Right hindlimb (tissue), 1 donor: ENCODE measurements at places on chromosomes 2 and 18.

DNA sequence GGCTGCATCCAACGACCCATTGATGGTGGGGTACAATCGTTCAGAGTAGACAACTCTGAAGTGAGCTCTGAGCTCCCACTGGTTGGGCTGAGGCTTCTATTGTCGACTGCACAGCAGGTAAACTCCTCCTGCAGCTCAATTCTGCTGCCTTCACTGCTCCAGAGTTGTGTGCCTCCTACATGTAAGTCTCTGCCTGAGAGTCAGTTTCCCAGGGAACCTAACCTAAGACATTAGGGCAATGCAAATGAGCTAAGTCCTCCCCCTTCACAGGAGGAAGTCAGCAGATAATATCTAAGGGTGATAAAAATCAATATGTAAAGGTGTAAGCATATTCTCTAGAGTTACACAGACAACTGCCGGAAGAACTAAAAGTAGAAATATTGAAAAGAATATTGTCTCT is 22.5 kb upstream of the ACYP2 start:
- no peak for DNase-seq

DNA sequence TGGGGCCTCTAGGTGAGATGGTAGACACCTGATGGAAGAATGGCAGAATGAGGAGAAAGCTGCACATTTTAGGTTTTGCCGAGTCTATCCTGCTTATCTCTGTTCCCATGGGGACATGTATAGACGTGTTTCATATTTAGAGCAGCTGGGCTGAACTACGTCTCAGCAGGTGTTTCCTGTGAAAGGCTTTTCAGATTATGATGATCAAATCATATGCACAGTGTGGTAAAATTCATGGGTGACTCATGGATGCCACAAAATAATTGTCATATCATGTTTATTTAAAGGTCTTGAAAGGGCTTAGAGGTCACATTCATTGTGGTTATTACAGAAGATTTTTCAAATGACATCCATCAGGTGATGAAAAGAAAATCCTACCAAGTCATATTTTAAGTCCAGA is 90.5 kb downstream of the ICOS start:
- no peak for DNase-seq

DNA sequence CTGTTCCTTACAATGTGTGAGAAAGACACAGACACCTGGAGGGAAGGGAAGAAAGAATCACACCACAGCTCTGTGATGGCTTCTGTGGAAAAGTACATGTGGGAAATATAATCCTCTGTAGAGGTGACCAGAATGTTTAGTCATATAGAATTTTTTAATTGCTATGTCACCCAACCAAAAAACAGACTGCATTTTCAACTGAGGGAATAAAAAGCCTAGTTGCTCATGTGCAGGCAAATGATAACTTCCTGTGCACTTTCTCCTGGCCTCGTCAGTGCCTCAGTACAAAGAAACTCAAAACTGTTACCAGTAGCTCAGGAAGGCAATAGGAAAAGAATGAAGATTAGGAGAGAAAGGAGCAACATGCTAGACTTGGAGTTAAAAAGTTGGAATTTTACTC is 326.8 kb downstream of the OSR1 start:
- no peak for DNase-seq

DNA sequence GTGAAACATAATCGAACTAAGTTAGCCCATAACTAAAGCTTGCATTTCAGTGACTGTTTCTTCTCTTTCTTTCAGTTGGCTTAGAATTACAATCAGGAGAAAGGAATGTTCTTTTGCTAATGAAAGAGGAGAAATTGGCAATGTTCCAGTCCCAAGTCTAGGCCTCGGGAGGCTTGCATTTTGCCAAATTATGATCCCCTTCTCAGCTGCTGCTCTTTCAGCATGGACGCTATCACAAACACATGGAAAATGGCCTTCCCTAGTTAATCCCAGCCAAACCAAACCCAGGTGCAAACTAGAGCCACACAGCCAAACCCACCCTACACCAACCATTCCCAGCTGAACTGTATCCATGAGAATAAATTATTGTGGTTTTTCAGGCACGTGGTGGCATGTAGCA is 605.2 kb upstream of the LRRTM4 start:
- DNase-seq = peak; percentile 50

DNA sequence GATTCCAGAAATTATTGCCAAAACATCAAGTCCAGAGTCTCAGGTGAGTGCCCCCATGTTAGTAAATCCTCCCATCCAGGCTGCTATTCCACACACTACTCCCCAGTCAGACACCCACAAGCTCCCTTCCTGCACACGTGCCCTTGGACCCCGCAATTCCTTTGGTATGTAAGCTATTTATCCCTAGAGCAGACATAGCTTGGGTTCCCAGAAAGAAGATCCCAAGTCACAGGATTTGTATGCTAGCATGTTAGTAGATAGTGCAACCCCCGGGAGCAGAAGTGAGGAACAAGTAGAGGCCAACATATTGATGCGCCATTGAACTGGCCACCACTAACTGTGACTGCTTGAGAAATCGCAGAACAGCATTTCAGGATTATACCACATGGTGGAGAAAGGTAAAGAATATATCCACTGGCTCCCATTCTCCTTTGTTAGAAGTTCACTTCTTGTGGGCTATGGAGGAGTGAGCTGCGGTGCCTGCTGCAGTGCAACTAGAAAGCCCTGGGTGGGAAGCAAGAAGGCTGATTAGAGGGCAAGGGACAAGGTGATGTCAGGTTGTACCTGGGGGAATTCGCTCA is 137.5 kb upstream of the CHAC2 start:
- no peak for DNase-seq

- no peak for DNase-seq
Measured at GRCh38 chr2:108219688-108220087, 20.1 kb upstream of the SULT1C3 start.

GRCh38 chr2:7566382-7566881 is 649.2 kb downstream of the RNF144A start:
- no peak for DNase-seq

GRCh38 chr2:163558251-163559021 is 177.4 kb downstream of the FIGN start:
- no peak for DNase-seq

DNA sequence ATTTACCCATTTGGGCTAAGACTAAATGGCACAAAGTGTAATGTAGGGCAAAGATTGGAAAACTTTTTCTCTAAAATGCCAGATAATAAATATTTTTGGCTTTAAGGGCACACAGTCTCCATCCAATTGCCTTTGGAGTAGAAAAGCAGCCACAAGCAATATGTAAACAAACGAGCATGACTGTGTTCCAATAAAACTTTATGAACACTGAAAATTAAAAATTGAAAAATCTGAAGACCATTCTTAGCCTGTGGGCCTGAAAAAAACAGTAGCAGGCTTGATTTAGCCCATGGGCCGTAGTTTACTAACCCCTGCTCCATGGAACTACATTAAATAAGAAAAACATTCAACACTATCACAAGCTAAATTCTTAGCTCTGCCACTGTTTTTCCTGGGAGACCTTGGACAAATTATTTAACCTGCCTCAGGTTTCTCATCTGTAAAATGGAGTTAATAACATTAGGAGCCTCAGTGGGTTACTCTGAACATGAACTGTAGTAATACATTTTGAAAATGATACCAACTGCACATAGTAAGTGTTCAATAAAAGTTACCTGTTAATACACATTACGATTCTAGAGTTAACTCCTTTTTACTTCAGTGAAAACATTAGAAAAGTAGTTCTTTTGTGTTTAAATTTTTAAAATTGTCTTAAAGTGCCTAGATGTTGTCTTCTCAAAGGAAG is 1.3 kb downstream of the IFIH1 start:
- DNase-seq = no peak

GRCh38 chr18:56967035-56967434 is 179.9 kb upstream of the BOD1L2 start:
- no peak for DNase-seq

DNA sequence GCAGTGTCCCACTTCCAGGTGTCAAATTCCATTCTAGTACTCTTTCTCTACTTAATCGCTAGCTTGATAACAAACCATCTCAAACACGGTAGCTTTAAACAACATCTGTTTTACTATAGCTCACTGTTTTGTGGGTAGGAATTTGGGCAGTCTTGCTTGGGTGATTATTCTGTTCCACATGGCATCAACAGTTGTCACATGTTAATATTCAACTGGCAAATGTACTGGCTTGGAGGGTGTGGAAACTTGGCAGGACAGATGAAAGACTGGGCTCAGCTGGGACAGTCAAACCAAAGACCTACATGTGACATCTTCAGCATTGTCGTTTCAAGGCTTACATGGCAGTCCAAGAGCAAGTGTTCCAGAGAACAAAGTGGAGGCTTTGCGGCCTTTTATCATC is 241.8 kb downstream of the PTH2R start:
- DNase-seq = peak; percentile 16

- no peak for DNase-seq
Measured at GRCh38 chr2:211391189-211391567, 834.8 kb downstream of the CPS1 start.

GRCh38 chr2:9102861-9103662 is 99.6 kb upstream of the MBOAT2 start:
- no peak for DNase-seq

DNA sequence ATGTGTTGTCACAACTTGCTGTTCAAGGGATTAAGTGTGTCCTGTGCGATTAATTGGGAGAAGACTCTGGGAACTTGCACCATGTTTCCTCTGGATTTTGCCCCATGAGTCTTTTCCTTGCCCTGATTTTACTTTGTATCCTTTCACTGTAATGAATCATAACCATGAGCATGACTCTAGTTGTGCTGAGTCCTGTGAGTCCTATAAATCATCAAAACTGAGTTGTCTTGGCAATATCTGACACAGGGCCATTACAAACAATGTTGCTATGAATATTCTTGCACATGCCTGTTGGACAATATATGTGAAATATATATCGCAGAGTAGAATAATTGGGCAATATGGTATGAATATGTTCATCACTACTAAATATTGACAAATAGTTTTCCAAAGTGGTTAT is 56.5 kb upstream of the COL5A2 start:
- no peak for DNase-seq

DNA sequence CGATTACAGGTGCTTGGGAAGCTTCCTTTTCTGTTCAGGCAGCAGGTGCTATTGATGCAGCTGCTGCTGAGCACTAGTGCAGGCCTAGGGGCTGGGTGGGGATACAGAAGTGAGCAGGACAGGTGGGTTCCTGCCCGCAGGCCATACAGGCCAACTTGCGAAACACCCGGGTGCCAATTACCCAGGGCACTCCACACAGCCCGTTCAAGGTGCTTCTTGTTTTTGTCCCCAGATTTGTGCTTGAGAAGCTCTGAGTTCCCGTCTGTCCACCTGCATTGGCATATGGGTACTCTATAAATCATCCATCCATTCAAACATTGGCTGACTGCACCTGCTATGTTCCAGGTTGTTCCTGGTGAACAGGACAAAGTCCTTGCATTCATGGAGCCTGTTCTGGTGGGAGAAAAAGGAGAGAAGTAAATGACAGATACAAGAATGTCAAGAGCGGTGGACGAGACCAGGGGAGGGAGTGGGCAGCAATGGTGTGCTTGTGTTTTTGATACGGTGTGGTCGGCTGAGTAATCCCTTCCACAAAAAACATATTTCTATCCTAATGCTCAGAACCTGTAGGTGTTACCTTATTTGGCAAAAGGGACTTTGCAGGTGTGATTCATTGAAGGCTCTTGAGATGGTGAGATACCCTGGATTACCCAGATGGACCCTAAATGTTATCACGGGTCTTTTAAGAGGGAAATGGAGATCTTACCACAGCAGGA is 31.4 kb downstream of the SH3BP4 start:
- no peak for DNase-seq

- no peak for DNase-seq
Measured at GRCh38 chr2:177052471-177052870, 160.1 kb upstream of the HNRNPA3 start.

DNA sequence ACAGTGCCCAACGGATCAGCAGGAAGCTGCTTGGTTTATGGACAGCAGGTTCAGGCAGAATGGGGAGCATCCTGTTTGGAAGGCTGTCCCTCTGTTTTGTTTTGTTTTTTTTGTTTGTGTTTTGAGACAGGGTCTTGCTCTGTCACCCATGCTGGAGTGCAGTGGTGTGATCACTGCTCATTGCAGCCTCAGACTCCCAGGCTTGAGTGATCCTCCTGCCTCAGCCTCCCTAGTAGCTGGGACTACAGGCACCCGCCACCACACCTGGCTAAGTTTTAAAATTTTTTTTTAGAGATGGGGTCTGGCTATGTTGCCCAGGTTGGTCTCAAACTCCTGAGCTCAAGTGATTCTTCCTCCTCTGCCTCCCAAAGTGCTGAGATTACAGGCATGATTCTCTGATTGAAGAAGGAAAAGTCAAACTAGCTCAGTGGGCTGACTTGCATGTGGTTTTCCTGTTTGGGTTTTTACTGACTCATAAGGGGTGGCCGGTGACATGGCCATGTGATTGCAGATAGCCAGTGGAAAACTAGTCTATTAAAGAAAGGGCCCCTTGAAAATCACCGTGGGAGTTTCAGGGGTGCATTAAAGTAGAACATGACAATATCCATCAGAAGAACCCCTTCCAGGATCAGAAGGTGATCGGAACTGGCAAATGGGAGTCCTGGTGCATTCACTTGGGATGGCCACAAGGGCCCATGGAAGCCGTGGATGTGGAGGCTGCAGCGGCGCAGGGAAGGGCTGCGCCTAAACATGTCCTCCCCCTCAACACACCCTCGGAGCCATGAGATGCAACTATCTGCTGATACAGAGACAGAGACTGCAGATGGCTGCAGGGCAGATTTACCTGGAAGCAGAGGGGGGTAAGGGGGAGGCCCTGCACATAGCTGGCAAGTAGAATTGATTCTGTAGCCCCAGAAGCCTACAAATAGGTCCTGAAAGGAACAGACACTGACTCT is 26.5 kb downstream of the AQP12B start:
- no peak for DNase-seq

GRCh38 chr18:6980363-6980762 is 137.2 kb downstream of the LAMA1 start:
- DNase-seq = no peak

DNA sequence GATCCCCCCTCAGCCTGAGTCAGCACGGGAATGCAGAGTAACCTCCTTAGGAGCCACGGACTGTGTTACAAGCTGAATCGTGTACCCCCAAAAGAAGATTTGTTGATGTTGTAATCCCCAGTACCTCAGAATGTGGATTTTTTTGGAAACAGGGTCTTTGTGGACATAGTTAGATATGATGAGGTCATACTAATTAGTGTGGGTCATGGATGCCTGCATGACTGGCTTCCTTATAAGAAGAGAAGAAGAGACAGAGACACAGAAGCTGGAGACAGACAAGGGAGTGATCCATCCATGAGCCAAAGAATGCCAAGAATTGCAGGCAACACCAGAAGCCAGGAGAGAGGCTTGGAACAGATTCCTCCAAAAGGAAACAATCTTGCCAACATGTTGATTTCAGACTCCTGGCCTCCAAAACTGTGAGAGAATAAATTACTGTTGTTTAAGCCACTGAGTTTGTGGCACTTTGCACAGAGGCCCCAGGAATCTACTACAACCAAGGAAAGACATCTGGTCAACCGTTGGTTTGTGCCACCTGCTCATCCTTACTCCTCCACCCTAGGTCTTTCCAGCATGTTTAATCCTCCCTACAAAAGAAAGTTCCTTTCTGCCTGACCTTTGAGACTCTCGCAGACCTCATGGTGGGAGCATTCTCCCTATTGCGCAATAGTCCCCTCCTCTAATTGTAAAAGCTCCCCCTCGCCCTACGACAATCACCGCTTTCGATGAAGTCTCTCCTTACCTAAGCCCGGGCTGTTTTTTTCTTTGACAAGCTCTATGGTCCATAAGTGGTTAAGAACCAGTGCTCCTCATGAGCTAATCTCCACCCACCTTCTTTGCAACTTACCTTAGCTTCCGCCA is 91.6 kb downstream of the DNER start:
- DNase-seq = no peak
